ENCODE measurements at places on chromosomes 7 and 10.
A peak's percentile ranks its signal among the peaks of the same experiment; 100 is the strongest.

GRCh38 chr10:70863470-70864160, 24.8 kb downstream of the PCBD1 start:
- DNase-seq, result no peak

- no peak for DNase-seq
These were observed 265.4 kb upstream of the C7orf33 start for GRCh38 chr7:148325208-148325607.

- no peak for DNase-seq
These were observed 345.2 kb upstream of the SHH start for GRCh38 chr7:156157409-156158012.

GRCh38 chr7:150384406-150385301, 5.5 kb downstream of the ZNF775 start:
- no peak for DNase-seq

GRCh38 chr10:68208424-68209042, 23.4 kb downstream of the ATOH7 start:
- peak; percentile 90 for DNase-seq

DNA sequence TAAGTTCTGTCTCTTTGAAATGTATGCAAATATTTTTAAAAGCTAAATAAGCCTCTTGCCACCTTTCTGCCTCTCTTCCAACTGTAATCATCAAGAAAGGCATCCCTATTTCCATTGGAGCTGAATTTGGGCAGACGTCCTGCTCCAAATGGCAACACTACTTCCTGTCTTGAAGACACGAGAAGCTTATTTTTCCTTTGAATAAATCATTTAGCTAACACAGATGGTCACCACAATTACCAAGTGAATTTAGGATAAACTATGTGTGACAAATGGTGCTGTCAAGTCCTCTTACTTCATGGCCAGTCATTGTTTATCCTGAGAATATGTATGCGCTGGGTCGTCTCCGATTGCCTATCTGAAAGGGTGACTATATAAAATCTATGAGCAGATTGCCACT, 268.0 kb downstream of the ANKRD7 start:
- no peak for DNase-seq

- DNase-seq, result no peak
These were observed 185.2 kb downstream of the WDR37 start for GRCh38 chr10:1241322-1241890.

DNA sequence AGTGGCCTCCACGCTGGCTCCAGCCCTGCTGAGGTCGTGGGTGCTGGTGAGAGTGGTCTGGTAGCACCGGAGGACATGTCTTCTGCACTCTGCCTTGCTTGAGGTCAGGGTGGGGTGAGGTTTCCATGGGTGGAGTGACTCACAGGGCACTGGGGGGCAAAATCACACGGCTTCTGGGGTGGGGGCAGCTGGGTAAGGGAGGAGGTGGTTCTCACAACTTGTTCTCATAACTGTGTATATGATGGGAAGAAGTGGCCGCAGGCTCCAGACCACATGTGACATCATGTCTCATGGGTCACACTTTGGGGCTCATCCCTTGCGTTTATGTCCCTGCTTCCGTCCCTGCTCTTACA, 884 bp upstream of the PRF1 start:
- no peak for DNase-seq
